G401 (cell line): ENCODE measurements at places on chromosomes 7 and 10.

DNA sequence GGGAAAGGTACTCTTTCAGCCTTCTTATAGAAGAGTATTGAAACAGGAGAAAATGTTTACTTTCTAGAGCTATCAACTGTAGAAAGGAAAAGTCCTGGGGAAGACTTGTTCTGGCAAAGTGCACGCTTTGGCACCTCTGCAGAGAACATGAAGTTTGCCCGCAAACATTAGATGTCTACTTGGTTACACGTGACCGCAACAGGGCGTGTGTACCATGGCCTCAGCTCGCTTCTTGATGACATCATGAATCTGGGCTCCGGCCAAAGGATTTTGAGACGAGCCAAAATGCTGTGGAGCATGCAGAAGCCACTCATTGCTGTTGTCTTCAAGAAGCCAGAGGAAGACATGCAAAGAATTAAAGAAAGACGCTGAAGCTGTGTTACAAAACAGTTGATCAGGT is 8.6 kb upstream of the TAS2R60 start:
- DNase-seq: no peak

GRCh38 chr10:124994573-124995473 is 52.9 kb downstream of the ZRANB1 start:
- peak; percentile 77 for DNase-seq

DNA sequence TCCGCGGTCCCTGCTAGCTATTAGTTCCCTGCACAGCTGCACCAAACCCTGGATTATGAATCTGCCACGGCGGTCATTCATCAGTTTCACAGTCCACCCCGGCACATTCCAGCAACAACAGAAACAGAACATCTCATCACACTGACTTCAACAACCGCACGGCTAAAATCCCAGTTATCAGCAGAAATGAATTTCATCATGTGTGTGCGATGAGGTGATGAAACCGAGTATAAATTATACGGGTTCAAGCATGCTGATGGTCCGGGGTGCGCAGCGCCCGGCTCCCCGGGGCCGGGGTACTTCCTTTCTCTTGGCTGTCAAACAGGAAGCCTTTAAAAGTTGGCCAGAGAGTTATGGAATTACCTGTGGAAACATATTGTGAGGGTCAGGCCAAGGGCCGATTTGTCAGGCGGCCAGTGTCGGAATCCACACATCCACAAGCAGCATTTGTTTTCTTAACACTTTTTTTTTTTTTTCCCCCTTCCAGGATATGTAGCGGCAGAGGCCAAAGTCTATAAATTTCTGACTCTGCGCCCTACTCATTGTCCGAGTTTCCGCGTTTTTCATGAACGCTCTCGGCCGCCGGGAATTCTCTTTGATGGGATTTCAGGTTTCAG is 420.9 kb upstream of the MGMT start:
- DNase-seq: no peak

GRCh38 chr7:11120675-11121220 is 147.1 kb downstream of the PHF14 start:
- no peak for DNase-seq

- DNase-seq: no peak
Measured at GRCh38 chr7:85061456-85061855, 125.4 kb downstream of the SEMA3D start.

DNA sequence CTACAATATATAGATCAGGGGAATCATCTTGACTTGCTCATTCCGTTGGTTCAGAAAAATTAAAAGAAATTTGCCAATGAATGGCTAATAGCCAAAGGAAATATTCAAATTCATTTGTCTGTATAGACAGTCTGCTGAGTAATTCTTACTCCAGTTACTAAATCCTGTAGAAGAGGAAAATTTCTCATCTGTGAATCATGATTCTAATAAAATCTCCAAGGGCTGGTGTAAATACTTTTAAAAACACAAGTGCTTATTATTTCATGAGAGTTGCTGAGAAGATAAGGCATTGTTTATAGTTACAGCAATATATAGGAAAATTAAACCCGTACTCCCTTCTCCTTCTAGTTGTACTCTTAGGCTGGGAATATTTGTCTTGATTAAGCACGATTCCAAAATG is 53.0 kb downstream of the WNT2 start:
- no peak for DNase-seq
